ENCODE measurements at places on chromosomes 4 and X. TPM values are rescaled to one million over a fixed set of nuclear protein-coding genes. Genes with fewer than 3 reads are reported as not detected.

SLC25A14 gene
- 4.8 TPM for total RNA-seq

GPR143 gene
- total RNA-seq: not detected

RBBP7 gene
- 84.8 TPM for total RNA-seq

ENPP6 gene
- total RNA-seq: under 0.01 TPM

NPY1R gene
- not detected for total RNA-seq

IL2 gene
- total RNA-seq: not detected

PPBP gene
- total RNA-seq: 17.8 TPM

NAP1L3 gene
- 12.4 TPM for total RNA-seq

DNA sequence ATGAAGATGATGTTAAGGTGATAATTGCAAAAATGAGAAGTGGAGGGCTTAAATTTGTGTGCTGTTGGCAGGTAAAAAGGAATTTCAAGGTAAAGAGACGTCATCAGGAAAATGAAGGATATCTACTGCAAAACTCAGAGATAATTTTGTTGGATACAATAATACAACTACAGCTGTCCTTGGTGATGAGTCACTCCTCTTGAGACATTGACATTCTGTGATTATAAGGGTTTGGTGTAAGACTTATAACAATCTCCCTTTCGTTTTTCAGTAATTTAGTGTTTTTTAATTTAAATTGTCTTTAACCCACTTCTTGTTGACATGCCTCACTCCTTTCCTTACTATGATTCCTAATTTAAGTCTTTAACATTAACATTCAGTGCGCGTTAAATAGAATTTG, 1074.1 kb upstream of the SLIT2 start:
- DNase-seq: no peak

DNA sequence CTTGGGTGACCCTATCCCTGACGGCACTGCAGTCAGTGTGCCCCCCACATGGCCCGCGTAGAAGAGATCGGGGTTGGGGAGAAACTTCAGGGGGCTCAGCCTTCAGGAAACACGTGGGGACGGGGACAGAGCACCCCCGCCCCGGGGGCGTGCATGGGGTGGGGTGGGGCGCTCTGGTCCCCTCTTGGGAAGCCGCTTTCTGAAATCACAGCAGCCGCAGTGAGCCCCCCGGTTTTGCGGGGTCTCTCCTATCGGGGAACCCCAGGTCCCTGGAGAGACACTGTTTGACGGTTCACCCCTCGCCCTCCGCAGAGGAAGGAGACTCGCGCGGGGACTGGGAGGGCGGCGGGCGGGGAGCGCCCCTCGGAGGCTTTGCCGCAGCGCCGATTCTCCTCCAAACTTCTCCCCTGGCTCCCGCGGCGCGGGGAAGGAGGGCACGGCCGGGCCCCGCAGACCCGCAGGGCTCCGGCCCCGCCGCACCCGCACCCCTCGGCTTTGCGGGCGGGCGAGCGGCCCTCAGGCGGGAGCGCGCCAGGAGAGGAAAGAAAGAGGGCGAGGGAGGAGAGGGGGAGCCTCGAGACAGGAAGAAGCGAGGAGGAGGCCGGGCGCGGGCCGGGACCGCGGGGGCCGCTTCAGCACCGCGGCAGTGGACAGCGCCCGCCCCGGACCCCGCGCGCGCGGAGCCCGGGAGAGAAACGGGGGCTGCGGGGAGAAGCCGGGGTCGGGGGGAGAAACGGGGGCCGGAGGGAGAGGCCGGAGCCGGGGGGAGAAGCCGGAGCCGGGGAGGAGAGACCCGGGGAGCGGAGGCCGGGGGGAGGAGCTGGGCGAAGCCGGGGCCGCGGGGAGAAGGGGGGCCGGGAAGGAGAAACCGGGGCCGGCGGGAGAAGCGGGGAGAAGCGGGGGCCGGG, 612 bp downstream of the CPLX1 start:
- peak; percentile 24 for DNase-seq

DNA sequence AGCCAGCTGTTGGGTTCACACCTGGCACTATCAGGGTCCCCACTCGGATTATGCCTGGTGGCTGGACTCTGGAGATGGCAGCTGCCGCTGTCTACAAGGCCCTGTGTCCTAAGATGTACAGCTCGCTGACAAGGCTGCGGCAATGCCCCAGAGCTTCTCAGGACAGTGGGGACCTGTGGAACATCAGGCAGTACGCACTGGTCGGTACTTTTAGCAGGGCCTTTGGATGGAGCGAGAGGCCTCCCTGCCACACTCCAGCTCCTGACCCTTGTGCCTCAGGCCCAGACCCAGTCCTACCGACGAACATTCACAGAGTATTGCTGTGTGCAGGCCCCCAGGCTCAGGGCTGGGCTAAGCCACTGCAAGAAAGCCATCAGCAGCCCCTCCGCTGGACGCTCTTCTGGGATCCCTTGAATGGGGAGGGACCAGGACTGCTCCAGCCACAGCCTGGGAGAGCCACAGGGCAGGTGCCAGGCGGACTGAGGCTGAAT, 45.7 kb upstream of the HMX1 start:
- no peak for DNase-seq

GRCh38 chr4:14151101-14151500, 523.6 kb upstream of the BOD1L1 start:
- DNase-seq: no peak

- DNase-seq: no peak
Measured at GRCh38 chr4:28176942-28177341, 1316.3 kb downstream of the STIM2 start.

DNA sequence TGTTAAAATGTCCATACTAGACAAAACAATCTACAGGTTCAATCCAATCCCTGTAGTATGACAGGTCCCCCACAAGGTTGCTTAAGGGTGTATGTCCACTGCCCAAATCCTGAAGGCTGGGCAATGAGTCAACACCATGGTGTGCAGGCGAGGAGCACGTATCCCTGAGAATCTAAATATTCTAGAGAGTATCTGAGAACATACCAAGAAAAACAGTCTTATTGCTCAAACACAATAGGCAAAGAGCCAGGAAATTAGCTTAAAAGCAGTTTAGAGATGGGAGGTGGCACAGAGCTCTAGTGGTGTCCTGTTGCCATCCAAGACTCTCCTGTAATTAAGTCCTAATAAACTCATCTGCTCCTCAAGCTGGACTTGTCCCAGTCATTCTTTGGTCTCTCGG, 37.0 kb downstream of the RCHY1 start:
- no peak for DNase-seq

DNA sequence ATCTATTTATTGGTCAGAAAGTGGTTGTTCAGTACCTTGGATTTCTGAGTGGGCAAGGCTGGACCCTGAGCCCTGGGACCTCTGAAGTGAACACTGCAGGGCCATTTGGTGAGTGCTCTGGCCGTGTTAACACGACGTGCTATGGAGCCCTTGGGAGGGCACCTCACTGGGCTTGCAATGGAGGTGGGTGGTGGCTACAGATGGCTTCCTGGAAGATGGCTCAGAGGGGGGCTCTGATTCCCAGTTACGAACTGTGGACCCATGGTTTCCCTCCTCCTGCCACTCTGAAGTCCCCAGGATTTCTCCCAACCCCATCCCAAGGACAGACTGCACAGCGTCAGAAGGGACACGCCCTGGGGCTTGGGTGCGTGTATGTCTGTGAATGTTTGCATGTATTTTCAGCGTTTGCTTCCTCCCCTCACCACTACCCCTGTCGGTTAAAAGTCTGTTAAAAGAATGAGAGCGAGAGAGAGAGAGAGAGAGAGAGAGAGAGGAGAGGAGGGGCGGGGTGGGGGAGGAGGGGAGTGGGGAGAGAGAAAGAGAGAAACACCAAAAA, 3.7 kb upstream of the RHOH start:
- peak; percentile 74 for DNase-seq

DNA sequence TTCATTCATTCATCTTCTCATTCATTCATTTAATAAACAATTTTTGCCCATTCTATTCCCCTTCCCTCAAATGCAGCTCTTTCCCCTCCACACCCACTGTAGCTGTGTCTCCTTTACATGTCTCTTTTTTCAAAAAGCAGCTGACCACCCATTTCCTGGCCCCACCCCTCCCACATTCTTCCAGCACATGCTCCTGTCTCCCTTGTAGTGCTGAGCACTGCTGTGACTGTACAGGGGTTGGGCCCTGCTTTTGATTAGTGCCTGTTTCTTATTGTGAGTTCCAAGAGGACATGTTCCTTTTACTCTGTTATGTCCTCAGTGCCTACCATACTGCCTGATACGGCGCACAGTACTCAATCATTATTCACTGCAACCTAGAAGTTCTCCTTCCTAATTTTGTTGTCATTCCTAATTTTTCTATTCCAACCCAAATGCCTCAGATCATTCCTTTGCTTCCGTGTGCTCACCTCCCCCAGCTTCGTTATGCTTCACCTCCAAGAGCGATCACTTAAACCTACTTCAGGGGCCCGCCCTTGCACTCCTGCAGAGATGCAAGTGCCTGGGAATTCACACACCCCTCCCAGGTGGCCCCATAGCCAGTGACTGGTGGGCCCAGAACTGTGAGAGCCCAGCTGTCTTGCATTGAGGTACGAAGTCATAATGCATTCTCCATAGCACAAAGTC, 152.2 kb downstream of the STK32B start:
- no peak for DNase-seq

DNA sequence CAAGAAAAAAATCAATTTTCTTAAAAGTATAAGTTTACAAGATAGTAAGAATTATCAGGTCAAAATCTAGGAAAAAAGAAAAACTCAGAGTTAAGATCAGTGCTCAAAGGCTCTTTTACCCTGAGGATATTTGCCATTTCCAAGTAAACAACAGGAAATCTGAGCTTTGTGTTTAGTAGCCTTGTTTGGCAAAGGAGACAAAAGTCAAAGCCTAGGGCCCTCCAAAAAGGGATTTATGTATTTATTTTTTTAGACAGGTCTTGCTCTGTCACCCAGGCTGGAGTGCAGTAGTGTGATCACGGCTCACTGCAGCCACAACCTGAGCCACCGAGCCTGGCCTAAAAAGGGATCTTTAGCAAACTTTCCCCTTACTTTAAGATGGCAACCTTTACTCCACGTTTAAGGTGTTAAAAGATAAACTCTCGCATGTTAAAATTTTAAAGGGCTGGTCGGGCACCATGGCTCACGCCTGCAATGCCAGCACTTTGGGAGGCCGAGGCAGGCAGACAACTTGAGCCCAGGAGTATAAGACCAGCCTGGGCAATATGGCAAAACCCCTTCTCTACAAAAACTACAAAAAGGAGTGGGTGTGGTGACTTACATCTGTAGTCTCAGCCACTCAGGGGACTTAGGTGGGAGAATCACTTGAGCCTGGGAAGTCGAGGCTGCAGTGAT, 21.3 kb upstream of the OPHN1 start:
- DNase-seq: no peak

- no peak for DNase-seq
Measured at GRCh38 chr4:124907881-124908280, 195.3 kb upstream of the ANKRD50 start.

DNA sequence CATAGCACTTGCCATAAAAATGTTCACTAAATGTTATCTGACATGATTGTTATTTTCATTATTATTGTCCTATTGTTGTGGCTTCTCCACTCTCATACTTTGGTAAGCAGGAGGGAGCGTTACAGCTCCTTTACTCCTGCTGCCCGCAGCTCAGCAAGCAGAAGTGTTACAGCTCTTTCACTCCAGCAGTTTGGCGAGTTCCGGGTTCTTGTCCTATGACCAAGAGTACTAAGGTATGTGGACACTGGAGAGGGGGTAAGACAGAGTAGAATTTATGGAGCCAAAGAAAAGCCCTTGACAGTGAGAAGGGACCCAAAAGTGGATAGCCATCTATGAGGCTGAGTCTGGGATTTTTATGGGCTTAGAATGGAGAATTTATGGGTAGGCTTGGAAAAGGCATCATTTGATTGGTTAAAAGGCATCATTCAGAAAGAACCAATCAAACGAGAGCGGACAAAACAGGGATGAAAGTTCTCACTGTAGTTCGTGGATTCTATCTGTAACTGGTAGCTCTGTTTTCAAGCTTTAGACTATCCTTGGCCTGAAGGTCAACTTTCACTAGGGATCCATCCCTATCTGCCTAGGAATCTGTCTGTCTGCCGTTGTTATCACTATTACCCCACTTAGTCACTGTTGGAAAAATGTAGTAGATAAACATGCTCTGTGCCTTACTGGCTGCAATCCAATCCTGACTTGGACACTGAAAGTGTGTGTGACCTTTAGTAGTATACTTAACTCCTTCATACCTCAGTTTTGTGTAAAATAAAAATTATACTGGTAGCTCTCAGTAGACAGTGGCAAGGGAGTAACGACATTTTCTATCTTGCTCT, 545.6 kb upstream of the LCORL start:
- DNase-seq: no peak

GRCh38 chr4:106463622-106464021, 95.0 kb upstream of the GIMD1 start:
- DNase-seq: no peak

DNA sequence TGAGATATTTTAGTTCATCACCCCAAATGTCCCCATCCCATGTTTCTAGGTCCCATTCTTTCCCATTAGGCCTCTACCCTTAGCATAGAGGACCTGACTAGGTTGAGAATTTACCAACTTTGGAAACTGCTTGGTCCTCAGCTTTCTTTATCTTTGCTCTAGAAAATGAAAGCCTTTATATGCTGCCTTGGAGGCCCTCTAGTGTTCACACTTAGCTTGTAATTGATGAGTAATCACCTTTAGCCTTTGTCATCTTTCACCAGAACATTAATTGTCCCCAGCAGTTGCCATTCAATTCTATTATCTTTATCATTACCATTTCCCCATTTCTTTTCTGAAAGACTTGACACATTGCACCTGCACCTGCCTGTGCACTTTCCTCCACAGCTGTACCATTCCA, 589.2 kb upstream of the NR3C2 start:
- DNase-seq: peak; percentile 13

DNA sequence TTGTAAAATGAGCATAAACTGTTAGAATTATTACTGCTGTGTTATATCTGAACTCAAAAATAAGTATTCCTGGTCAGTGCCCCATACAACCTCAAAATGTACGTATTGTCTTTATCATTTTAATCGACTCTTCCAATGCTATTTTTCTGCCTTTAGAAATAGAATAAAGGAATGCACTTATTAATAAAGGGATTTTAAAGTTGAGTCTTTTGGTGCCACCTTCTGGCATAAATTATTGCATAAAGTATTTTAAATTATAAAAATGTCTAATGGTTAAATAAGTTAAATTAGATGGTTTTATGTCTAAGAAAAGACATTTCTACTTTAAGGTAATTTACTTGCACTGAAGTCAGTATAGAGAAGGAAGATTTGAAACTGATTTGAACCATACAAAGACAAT, 424.0 kb upstream of the NDST4 start:
- no peak for DNase-seq

- no peak for DNase-seq
Measured at GRCh38 chr4:124540014-124540413, 172.5 kb downstream of the ANKRD50 start.

- peak; percentile 94 for DNase-seq
Measured at GRCh38 chrX:17736856-17737709, at the start of gene SCML1. Gene SCML1, plus strand, starts transcription at chrX:17737493. Its CDS starts 6,694 bp downstream, at chrX:17744187.

DNA sequence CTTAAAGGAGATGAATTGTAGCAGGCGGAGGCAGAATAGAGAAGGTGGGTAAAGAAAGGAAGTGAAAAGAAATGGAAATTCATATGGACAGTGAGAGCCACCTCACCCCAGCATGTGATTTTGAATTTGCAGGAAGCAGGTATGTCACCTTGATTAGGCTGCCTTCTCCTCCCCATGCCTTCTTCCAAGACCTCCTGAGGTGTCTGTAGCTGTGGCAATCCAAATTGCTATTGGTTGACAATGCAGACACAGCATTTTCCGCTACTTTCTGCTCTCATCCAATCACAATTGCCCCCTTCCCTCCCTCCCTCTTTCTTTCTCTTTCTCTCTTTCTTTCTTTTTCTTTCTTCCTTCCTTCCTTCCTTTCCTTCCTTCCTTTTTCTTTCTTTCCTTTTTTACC, 38.5 kb downstream of the RAB33B start:
- DNase-seq: no peak

GRCh38 chr4:26000274-26000950, 86.4 kb downstream of the SMIM20 start:
- DNase-seq: no peak

All from hematopoietic multipotent progenitor cell (in vitro differentiated cells).